ENCODE measurements at places on chromosomes 5 and 9. TPM values are rescaled to one million over a fixed set of nuclear protein-coding genes. Genes with fewer than 3 reads are reported as not detected.

DNA sequence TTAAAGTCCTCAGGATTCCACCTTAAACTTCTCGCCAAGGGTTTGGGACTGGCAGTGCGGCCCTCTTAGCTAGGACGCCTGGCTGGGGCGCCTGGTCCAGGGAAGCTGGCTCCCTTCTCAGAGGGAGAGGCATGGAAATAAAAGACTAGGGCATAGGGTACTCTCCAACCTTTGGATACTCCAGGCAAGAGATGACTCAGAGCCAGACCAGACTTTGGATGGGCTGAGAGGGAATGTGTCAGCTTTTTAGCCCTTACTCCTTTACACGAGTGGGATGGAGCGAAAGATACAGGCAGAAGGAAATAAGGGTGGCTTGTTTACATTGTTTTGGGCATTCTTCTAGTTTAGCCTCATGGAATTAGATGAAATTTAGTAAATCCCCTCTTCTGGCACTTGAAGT is 48.2 kb downstream of the IL31RA start:
- no peak overlapping the region for H3K27ac ChIP-seq
- H3K36me3 ChIP-seq: no peaks in the 10 kb centered on the region
- no peak for DNase-seq
- H3K4me1 ChIP-seq: peaks cover 7% of the 10 kb centered on the region

- no peaks in the 10 kb centered on the region for H3K36me3 ChIP-seq
- no peak overlapping the region for H3K27ac ChIP-seq
- no peaks in the 10 kb centered on the region for H3K27me3 ChIP-seq
- H3K4me1 ChIP-seq: no peaks in the 10 kb centered on the region
These were observed 39.2 kb upstream of the NEK6 start for GRCh38 chr9:124218438-124218982.

- H3K4me3 ChIP-seq: no peak overlapping the region
- no peak for DNase-seq
- no peaks in the 10 kb centered on the region for H3K36me3 ChIP-seq
- no peaks in the 10 kb centered on the region for H3K4me1 ChIP-seq
- H3K27me3 ChIP-seq: no peaks in the 10 kb centered on the region
These were observed 257.2 kb upstream of the MVB12B start for GRCh38 chr9:126069400-126069955.

Gene TXNDC15
- total RNA-seq: 71.4 TPM
